ENCODE measurements at places on chromosomes 7 and 10.

DNA sequence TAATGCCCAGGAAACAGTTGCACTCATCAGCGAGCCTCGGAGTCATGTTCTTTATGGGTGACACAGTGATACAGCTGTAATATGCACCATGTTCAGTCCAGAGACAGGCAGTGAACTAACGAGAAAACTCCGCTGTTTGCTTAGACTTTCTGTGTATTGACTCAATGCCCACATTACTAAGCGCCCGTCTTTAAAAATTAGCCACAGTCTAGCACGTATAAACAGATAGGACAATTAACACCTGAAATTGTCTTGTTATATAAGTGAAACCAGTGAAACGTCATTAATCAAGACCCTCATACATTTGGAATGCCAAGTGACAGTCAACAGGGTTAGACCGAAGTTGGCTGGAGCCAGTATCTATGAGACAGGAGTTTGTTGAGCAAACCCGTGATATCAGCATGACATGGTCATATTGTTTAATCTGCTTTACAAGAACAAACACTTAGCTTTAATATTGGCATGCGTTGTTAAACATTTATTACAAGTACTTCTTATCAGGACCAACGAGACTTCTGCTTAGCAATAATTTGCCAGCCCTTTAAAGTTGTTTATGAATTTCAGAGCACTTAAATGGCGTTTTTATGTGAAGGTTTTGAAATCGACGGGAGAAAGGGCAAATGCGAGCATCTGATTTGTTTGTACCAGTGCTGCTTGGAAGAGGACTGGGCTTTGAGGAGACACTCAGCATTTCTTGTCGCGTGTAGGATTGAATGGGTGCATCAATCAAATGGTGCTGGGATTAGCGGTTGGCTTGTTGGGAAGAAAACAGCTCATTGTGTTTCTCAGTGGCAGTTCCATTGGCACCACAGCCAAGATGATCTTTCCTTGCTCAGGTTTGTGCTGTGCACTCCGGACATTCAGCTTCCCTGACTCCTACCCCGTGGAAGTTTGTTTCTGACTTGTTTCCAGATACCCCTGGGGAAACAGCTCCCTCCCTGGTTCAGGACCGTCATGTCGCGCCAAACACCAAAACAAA is 56.3 kb downstream of the CAMK1D start:
- DNase-seq = no peak

DNA sequence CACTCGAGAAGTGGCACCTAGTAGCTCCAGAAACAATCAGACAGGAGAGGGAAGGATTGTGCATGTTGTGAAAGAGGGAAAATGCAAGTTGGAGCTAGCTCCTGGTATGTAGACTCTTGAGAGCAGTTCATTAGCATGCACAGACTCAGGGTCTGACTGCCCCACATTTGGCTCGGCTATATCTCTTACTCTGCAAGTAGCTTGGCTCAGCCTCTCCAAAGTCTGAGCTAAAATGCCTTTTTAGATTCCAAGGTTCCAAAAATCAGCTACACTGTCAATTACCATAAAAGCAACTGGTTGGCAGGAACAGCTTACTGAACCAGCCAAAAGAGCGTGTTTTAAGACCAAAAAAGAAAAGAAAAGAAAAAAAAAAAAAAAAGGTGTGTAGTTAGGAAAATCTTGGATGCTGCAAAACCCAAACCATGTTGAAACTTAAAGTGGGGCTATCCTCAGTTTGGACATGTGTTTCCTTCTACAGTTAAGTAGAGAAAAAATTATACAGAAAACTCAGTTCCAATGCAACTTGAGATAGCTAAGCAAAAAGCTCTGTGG is 65.5 kb downstream of the MKX start:
- DNase-seq = no peak

- no peak for DNase-seq
These were observed 64.0 kb downstream of the DMBT1 start for GRCh38 chr10:122624546-122624945.

- DNase-seq = no peak
These were observed 7.8 kb downstream of the PROSER2 start for GRCh38 chr10:11830836-11831519.

- DNase-seq = no peak
These were observed 102.0 kb upstream of the DKK1 start for GRCh38 chr10:52212062-52212461.

GRCh38 chr10:132580617-132581016 is 43.0 kb downstream of the INPP5A start:
- DNase-seq = no peak

DNA sequence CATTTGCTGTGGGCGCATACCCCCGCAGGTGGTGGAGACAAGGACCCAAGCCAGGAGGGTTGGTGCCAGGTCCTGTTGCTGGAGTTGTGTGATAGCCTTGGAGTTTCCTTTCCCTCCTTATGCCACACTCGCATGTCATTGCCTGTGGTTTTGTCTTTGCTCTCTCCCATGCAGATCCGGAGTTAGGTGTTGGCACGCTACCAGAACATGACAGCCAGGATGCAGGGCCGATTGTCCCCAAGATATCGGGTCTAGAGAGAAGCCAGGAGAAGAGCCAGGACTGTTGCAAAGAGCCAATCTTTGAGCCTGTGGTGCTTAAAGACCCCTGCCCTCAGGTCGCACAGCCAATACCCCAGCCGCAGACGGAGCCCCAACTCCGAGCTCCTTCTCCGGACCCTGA is 369.2 kb upstream of the GALNT17 start:
- no peak for DNase-seq

DNA sequence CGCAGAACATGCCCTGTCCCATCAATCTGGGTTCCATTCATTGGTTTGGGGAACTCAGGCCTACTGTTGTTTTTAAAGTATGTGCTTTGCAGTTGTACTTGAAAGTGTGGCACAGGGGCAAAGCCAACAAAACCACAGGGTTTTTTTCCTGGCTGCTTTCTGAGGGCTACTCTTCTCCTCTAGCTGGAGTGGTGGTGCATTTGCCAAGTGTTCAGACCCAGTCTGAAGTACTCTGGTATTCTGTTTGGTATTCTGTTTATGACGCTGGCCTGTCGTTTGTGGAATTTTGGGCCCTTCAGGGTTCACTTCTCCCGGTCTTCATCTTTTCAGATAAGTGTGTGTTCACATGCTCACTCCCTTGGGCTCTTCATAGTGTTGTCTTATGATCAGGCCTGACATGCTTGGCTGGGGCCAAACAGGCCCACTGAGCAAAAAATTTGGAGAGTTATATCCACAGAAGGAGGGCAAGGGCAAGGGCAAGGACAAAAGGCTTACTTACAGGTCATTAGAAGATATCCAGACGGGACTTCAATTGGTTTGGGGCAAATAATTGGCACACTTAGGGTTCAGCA is 26.3 kb downstream of the SLC26A4 start:
- no peak for DNase-seq

- DNase-seq = no peak
These were observed 201.9 kb downstream of the INHBA start for GRCh38 chr7:41501006-41501405.

DNA sequence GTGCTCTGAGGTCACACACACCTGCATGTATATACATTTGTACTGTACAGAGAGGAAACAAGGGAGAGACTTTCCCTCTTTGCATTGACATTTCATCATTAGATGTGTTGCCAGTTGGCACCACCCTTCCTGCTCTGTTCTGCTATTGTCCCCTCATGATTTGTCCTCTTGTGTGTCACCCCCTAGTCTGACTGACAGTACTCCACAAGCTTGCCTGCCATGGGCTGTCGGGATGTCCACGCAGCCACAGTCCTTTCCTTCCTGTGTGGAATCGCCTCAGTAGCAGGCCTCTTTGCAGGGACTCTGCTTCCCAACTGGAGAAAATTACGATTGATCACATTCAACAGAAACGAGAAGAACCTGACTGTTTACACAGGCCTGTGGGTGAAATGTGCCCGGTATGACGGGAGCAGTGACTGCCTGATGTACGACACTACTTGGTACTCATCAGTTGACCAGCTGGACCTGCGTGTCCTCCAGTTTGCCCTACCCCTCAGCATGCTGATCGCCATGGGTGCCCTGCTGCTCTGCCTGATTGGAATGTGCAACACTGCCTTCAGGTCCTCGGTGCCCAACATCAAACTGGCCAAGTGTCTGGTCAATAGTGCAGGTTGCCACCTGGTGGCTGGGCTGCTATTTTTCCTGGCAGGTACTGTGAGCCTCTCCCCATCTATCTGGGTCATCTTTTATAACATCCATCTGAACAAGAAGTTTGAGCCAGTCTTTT is 9.4 kb downstream of the CLDN12 start:
- no peak for DNase-seq

GRCh38 chr10:132450825-132451505 is 54.0 kb downstream of the PWWP2B start:
- DNase-seq = no peak

Measured in stimulated activated CD4-positive, alpha-beta T cell treated with anti-CD3 and anti-CD28 coated beads, Interleukin-15, amount 100 ng/mL, for 1 hour (primary cell).